H1 (cell line): ENCODE measurements at places on chromosomes 1 and 21. TPM values are rescaled to one million over a fixed set of nuclear protein-coding genes. Genes with fewer than 3 reads are reported as not detected.

TDRD5 gene
- 1.3 and 1.4 TPM in 2 replicates for total RNA-seq

DNA sequence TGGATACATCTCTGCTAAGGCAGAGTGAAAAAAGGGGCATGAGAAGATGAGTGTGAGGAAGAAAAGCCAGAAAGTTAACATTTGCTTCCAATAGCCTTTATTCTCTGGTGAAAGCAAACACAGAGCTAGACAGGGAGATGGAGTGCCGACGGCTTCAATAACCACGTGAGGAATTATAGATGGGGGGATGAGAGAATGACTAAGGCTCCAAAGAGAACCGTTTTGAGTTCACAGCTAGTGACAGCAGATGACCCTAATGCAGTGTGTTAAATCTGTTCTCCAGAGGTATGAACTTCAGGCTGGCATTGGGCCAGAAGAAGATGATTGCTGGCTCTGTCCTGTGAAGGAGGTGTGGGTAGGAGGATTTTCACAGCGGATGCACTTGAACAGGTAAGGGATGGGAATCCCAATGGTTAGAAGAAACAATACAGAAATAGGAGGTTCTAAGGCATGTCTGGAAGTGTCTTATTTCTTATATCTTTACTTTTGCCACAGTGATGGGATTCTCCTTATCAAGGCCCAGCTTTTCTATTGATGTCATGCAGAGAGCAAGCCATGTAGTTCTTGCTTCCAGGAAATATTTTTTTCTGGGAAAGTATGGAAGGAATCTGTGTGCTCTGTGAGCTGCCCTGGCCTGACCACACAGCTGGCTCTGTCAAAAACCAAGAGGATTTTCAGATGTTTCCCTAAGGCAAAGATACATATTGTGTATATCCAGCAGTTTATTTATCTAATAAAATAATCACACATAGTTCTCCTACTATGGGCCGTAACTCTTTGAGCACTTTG is 573.8 kb downstream of the LTN1 start:
- DNase-seq: no peak

DNA sequence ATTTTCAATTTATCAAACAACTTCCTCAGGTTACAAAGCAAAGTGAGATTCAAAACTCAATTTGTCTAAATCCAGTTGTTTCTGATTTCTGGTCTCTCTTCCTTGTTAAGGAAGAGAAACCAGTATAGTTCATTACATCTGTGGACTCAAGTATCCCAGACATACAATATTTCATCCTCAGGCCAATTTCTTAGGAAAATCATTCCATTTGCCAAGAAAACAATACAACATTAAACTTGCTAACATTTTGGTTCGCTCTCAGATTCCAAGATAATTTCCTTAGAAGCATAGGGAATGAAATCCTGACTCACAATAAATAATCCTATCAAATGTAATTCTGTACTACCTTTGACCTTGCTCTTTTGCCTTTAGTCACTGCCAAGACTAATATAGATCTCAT is 11.2 kb upstream of the TTLL7 start:
- DNase-seq: no peak

GRCh38 chr1:38905985-38906384 is 24.6 kb upstream of the GJA9 start:
- DNase-seq: no peak
